ENCODE measurements at places on chromosomes 4 and X. TPM values are rescaled to one million over a fixed set of nuclear protein-coding genes. Genes with fewer than 3 reads are reported as not detected.

- H3K4me1 ChIP-seq: no peaks in the 10 kb centered on the region
- H3K27me3 ChIP-seq: no peaks in the 10 kb centered on the region
- no peak overlapping the region for H3K4me3 ChIP-seq
- no peak for DNase-seq
- H3K27ac ChIP-seq: no peak overlapping the region
- no peaks in the 10 kb centered on the region for H3K36me3 ChIP-seq
These were observed 14.1 kb upstream of the CD99 start for GRCh38 chrX:2676794-2677675.

PHEX gene
- not detected for total RNA-seq

TCP11X2 gene
- total RNA-seq: not detected

- H3K4me1 ChIP-seq: peaks cover 2% of the 10 kb centered on the region
- H3K27ac ChIP-seq: no peak overlapping the region
- DNase-seq: no peak
- no peaks in the 10 kb centered on the region for H3K36me3 ChIP-seq
- no peaks in the 10 kb centered on the region for H3K27me3 ChIP-seq
These were observed 208.5 kb downstream of the CAMK2D start for GRCh38 chr4:113553082-113553481.

- DNase-seq: no peak
- H3K36me3 ChIP-seq: no peaks in the 10 kb centered on the region
- no peaks in the 10 kb centered on the region for H3K27me3 ChIP-seq
- H3K4me3 ChIP-seq: no peak overlapping the region
- no peak overlapping the region for H3K27ac ChIP-seq
These were observed 47.8 kb downstream of the KDR start for GRCh38 chr4:55077577-55077976.

DNA sequence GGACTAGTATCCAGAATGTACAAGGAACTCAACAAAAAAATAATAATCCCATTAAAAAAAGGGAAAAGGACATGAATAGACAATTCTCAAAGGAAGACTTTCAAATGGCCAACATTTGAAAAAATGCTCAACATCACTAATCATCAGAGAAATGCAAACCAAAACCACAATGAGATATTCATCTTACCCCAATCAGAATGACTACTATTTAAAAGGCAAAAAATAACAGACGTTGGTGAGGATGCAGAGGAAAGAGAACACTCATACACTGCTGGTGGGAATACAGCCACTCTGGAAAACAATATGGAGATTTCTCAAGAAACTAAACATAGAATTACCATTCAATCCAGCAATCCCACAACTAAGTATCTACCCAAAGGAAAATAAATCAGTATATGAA, 133.1 kb downstream of the KDR start:
- DNase-seq: no peak
- H3K27me3 ChIP-seq: no peaks in the 10 kb centered on the region
- no peaks in the 10 kb centered on the region for H3K36me3 ChIP-seq
- no peaks in the 10 kb centered on the region for H3K4me1 ChIP-seq
- H3K27ac ChIP-seq: no peak overlapping the region

- no peak for DNase-seq
- H3K4me3 ChIP-seq: no peak overlapping the region
- no peaks in the 10 kb centered on the region for H3K36me3 ChIP-seq
- no peak overlapping the region for H3K27ac ChIP-seq
These were observed 69.8 kb upstream of the SMARCA5 start for GRCh38 chr4:143443728-143444127.

DNA sequence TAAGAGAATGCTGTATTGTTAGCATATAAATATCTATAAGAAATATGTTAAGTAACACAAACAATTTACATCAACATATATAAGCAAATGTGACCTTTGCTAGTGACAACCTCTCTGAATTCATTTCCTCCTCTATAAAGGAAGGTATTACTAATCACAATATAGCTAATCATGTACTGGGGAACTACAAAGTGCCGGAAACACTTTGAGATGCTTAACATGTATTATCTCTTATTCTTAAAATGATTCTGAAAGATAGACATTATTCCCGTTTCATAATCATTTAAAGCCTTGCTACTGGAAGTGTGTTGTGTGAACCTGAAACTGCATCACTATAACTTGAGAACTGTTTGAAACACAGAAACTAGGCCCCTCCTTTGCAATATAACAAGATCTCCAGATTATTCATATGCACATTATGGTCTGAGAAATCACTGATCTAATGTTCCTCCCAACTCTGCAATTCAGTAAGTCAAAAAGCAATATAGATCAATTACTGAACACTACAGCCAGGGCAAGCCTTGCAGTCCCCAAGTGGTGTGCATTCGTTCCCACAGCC, 54.0 kb downstream of the KLHL8 start:
- H3K27ac ChIP-seq: no peak overlapping the region
- no peak overlapping the region for H3K4me3 ChIP-seq
- H3K4me1 ChIP-seq: no peaks in the 10 kb centered on the region
- no peaks in the 10 kb centered on the region for H3K36me3 ChIP-seq
- DNase-seq: no peak

TMEM271 gene
- not detected for total RNA-seq

DNA sequence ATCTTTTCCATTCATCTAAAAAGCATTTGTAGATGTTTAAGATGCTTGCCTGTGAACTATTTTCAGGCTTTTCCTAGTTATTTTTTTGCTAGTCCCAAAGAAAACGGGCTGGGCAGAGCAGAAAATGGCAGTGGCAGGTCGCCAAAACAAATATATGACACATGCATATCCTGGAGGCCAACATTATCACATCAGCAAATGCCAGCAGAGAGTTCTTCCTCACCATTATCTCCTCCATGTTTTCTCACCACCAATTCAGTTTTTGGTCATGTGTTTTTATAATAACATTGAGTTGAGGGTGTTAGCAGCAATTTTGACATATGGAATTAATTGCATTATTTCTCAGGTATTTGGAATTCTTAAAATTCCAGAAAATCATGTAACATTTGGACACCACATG, 97.9 kb upstream of the EOLA2 start:
- peaks cover 11% of the 10 kb centered on the region for H3K4me1 ChIP-seq
- H3K4me3 ChIP-seq: no peak overlapping the region
- H3K27ac ChIP-seq: no peak overlapping the region
- no peaks in the 10 kb centered on the region for H3K36me3 ChIP-seq
- no peaks in the 10 kb centered on the region for H3K27me3 ChIP-seq

DNA sequence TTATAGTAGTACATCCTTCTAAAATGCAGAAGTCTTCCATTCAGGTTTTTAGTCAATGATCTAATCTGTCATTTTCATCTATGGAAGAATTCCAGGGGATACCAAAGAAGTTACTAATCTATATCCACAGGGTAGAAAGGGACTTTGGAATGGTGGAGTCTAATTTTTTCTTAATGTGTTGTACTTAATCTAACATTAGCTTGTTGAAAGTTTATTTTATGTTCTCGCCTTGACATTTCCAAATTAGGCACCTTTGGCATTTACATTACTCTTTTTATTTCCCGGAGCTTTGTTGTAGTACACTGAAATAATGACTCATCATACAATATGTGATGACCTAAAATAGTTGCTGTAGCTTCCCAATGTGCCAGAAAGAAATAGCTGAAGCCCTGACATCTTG, 91.5 kb downstream of the HTR2C start:
- H3K27ac ChIP-seq: no peak overlapping the region
- no peaks in the 10 kb centered on the region for H3K4me1 ChIP-seq
- no peaks in the 10 kb centered on the region for H3K36me3 ChIP-seq

- H3K4me1 ChIP-seq: peaks cover 30% of the 10 kb centered on the region
- no peak for DNase-seq
- H3K36me3 ChIP-seq: no peaks in the 10 kb centered on the region
- H3K27ac ChIP-seq: peak overlapping the region; percentile 54
- H3K27me3 ChIP-seq: no peaks in the 10 kb centered on the region
These were observed 672 bp upstream of the NAT8L start for GRCh38 chr4:2058264-2059045.

AIFM1 gene
- 14.8 TPM for total RNA-seq

- no peak overlapping the region for H3K4me3 ChIP-seq
- no peak overlapping the region for H3K27ac ChIP-seq
- DNase-seq: no peak
- no peaks in the 10 kb centered on the region for H3K27me3 ChIP-seq
- H3K4me1 ChIP-seq: no peaks in the 10 kb centered on the region
These were observed 1156.7 kb downstream of the FAM133A start for GRCh38 chrX:94830717-94831116.

- H3K4me3 ChIP-seq: no peak overlapping the region
- H3K27me3 ChIP-seq: no peaks in the 10 kb centered on the region
- peak; percentile 81 for DNase-seq
- H3K4me1 ChIP-seq: no peaks in the 10 kb centered on the region
- H3K36me3 ChIP-seq: no peaks in the 10 kb centered on the region
These were observed 169.9 kb upstream of the AADAT start for GRCh38 chr4:170259631-170260153.

DNA sequence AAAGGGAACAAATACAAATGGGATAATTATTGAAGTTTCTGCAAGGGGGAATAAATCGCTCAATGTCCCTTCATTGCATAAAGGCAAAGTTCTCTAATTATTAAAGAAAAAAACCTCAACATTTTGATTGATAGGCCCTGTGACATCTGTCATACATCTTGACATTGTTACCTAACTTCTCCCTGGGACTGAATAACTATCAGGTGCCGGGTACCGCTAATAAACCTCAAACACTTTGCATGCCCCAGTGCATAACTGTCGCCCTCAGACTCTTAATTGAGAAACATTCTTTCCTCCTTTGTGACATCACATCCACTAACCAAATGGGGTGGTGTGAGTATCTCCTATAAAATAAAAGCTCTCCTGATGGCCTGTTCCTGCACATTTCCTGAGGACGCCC, at the start of gene ADAM29:
Gene ADAM29 (plus strand): TSS at position 301 of the 400 bp plus-strand sequence. CDS start 57,168 bp downstream, outside the sequence.
- H3K4me3 ChIP-seq: no peak within 1 kb of the TSS
- no peaks in the 10 kb centered on the region for H3K4me1 ChIP-seq
- H3K27me3 ChIP-seq: no peaks in the 10 kb centered on the region
- H3K27ac ChIP-seq: no peak within 1 kb of the TSS
- H3K36me3 ChIP-seq: no peaks in the 10 kb centered on the region

OSTC gene
- total RNA-seq: 308 TPM

DNA sequence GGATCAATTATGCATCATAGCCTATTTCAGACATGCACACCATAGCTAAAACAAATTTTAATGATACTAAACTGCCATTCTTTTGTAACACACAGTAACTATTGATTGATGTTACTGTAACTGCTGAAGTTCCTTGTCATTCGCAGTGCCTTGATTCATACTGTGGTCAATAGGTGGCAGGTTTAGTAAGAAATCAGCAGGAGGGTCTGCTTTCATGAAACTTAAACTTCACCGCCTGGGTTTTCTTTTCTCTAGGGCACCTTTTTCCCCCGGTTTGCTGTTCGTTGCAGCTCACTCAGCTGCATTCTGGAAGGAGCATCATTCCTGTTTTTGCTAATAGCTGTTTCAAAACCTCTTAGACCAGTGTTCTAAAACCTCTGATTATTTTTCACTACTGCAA, 88.1 kb downstream of the RPA4 start:
- no peak for DNase-seq
- H3K4me3 ChIP-seq: no peak overlapping the region
- H3K36me3 ChIP-seq: no peaks in the 10 kb centered on the region
- no peaks in the 10 kb centered on the region for H3K4me1 ChIP-seq
- no peaks in the 10 kb centered on the region for H3K27me3 ChIP-seq

DNA sequence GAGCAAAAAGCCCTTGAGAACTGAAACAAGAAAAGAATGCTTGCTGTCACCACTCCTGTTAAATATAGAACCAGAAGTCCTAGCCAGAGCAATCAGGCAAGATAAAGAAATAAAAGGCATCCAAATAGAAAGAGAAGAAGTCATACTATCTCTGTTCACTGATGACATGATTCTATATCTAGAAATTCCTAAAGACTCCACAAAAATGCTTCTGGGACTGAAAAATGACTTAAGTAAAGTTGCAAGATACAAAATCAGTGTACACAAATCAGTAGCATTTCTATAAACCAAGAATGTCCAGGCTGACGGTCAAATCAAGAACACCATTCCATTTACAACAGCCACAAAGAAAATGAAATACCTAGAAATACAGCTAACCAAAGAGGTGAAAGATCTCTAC, 552.7 kb upstream of the SLIT2 start:
- no peak overlapping the region for H3K27ac ChIP-seq
- H3K27me3 ChIP-seq: no peaks in the 10 kb centered on the region
- H3K4me1 ChIP-seq: no peaks in the 10 kb centered on the region
- no peak overlapping the region for H3K4me3 ChIP-seq

DNA sequence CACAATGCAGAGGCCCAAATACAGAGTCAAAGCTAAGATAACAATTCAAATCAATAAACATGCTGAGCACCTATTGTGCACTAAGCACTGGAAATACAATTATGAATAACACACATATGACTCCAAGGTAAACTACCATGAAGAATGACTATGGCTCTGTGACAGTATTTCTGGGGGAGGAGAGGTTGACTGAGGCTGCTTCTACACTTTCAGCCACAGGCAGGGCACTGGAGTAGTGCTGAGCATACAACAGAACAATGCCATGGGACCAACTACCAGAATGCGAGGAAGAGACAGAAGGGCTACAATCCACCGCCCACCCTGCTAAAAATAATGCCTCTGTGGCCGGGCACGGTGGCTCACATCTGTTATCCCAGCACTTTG, 13.7 kb downstream of the TEC start:
- peaks cover 10% of the 10 kb centered on the region for H3K4me1 ChIP-seq
- H3K27ac ChIP-seq: no peak overlapping the region
- H3K36me3 ChIP-seq: no peaks in the 10 kb centered on the region
- DNase-seq: no peak
- no peak overlapping the region for H3K4me3 ChIP-seq

DNA sequence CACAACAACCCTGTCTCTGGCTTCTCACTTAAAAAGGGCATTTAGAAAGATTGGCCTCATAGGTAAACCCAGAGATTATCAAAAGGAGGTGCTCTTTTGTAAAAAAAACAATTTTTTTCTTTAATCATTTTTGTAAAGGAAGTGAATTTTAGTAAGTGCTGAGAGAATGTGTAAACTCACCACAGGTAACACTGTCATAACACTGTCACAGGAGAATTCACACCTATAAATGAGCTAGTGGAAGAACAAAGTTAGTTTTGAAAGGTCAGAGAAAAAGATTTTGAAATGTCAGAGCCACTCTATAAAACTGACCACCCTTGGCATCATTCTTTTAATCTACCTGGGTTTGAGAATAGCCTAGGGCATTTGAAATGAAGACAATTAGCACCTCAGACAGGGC, 3.3 kb upstream of the SH2D1A start:
- H3K4me1 ChIP-seq: no peaks in the 10 kb centered on the region
- no peaks in the 10 kb centered on the region for H3K36me3 ChIP-seq
- H3K27ac ChIP-seq: no peak overlapping the region
- H3K4me3 ChIP-seq: no peak overlapping the region
- no peak for DNase-seq

DNA sequence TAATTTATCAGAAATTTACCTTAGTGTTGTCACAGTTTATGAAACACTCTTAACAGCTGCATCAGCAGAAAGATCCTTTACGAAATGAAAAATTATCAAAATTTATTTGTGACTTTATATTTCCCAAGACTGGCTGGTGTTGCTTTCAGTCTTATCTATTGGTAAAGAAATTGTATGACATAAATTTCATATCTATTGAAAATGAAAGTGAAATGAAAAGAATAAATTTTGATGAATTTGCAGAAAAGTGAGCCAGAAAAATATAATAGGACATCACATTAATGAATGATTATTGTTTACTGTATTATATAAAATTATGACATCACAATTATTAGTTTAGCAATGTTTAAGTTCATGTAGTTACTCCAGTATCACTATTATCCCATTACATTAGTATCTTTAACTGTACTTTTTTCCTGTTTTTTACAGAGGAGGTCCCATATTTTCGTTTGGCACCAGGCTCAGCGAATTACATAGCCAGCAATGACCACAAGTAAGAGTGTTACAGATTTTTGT, 13.2 kb upstream of the TMEM165 start:
- H3K27me3 ChIP-seq: no peaks in the 10 kb centered on the region
- no peak for DNase-seq
- H3K36me3 ChIP-seq: no peaks in the 10 kb centered on the region
- peaks cover 37% of the 10 kb centered on the region for H3K4me1 ChIP-seq
- no peak overlapping the region for H3K27ac ChIP-seq

All from body of pancreas (tissue), 4 donors.